H7 (cell line): ENCODE measurements at places on chromosomes 12 and 14.

GRCh38 chr12:92133795-92134637 is 11.6 kb downstream of the BTG1 start:
- DNase-seq, result no peak

- DNase-seq, result peak; percentile 63
Measured at GRCh38 chr14:104732931-104733681, 9.1 kb downstream of the ADSS1 start.

DNA sequence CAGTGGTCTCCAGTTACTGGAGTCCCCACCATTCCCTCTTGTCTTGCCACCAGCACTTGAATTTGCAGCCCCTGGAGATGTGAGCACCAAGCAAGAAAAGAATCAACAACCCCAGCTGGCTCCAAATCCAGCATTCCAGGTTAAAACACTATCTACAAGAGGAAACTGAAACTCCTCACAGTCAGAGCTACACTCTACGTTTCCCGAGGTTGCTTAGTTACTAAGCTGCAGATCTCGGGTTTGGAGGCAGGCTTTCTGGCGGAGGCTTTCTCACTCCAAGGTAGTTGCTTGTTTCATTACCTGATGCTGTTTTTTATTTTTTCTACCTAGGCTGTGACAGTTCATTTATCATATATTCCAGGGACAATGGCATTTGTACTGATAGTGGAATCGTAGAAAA is 248.1 kb downstream of the GLT1D1 start:
- DNase-seq, result no peak

GRCh38 chr14:64956697-64957406 is 14.3 kb upstream of the GPX2 start:
- DNase-seq, result no peak

- DNase-seq, result no peak
Measured at GRCh38 chr14:96532632-96533031, 30.4 kb downstream of the PAPOLA start.

DNA sequence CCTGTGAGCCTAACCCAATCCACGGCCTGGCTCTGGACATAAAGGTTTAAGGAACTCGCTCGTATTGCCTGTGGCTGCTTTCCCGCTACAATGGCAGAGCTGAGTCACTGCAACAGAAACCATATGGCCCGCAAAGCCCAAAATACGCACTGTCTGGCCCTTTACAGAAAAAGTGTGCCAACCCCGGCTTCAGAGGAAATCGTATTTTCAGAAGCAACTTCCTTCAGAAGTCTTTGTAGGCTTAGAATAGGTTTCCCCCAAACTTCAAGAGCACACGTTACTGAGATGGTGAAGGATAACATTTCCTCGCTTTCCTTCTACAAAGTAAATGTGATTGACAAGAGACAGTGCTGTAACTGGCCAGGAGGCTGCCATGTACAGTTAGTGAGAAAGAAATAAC is 34.8 kb upstream of the TESC start:
- no peak for DNase-seq

GRCh38 chr12:116508145-116509121 is 50.7 kb upstream of the MAP1LC3B2 start:
- DNase-seq, result peak; percentile 90

GRCh38 chr12:77161944-77162343 is 96.6 kb upstream of the E2F7 start:
- DNase-seq, result peak; percentile 22

GRCh38 chr12:6053541-6053940 is 70.9 kb downstream of the VWF start:
- no peak for DNase-seq

GRCh38 chr12:64205542-64205941 is 16.6 kb downstream of the KICS2 start:
- no peak for DNase-seq

- DNase-seq, result no peak
Measured at GRCh38 chr12:24191117-24191516, 241.6 kb upstream of the SOX5 start.

DNA sequence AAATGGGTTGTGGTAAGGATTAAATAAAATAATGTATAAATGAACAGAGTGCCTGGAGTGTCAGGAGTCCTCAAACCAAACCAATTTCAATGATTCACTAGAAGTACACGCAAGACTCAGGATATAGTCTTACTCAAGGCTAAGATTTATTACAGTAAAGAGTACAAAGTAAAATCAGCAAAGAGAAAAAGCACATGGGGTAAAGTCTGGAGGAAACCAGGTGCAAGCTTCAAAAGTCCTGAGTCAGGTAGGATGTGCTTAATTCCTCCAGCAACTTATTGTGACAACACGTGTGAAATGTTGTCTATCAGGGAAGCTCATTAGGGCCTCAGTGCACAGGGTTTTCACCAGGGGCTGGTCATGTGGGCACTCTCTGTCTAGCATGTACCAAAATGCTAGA is 105.8 kb upstream of the NAP1L1 start:
- DNase-seq, result no peak

DNA sequence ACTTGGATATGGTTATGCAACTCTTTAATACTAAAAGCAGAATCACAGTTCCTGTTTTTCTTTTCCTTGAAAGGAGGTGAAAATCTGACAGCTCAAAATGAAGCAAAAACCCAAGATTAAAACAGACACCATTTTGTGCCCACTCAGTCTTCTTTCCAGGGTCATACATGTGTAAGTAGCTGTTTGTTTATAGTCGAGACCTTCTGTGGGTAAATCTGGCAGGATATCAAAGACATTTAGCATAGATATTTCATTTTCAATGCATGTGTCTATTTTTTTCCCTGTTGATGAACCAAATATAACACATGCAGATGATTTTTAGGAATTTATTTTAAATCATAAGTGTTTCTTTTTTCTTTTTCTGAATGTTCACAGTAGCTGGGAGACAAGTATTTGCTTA is 398.8 kb downstream of the FOXG1 start:
- DNase-seq, result no peak

DNA sequence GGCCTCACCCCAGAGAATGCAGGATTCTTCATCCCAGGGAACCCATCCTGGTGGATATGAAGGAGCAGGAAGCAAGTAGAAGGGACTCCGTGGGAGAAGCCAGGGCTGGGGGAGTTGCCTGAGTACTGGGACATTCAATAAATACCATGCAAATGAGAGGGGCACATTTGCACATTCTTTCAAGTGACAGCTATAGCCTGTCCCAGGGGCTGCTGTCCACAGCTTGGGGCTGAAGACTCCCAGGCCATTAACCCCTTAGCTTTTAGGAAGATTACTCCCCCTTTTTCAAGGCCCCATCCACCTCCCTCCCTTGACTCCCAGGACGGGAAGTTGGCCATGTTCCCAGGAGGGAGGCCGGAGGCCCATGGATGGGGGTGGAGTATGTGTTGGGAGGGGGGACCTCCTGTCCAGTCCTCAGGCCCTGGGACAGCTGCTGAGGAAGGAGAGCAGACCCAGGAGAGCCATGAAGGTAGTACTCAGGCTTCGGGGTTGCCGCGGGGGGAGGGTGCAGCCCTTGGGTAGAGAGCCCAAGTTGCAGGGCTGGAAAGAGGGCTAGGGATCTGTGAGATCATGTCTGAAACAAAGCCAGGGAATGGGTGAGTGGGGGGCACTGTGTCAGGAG is 974 bp upstream of the TNS2 start:
- DNase-seq, result peak; percentile 79

DNA sequence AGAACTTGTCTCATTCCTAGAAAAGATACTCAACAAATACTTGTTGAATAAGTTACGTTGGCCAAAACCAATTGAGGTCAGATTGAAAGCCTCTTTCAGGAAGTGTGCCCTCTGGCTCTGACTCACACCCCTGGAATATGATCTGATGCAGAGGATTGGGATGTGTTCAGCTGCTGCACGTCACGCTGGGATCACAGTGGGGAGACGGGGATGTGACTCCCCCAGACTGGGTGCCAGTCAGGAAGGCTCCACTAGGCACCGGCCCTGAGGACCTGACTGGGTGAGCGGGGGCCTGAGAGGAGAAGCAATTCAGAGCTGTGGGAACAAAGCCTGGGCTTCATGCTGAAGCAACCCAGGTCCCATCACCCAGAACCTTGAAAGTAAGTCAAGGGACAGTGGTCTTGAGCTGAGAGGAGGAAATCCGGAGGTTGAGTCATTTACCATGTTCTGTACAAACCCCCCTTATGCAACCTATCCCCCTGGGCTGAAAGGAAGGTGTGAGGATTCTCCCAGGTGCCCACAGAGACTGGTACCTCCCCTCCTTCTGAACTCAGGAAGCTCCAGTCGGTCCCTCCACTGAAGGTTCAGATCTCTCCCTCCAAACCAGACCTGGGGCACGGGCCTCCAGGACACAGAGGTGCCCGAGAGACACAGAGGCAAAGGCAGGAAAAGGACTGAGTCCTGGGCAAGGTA is 3.9 kb downstream of the CEBPE start:
- no peak for DNase-seq

DNA sequence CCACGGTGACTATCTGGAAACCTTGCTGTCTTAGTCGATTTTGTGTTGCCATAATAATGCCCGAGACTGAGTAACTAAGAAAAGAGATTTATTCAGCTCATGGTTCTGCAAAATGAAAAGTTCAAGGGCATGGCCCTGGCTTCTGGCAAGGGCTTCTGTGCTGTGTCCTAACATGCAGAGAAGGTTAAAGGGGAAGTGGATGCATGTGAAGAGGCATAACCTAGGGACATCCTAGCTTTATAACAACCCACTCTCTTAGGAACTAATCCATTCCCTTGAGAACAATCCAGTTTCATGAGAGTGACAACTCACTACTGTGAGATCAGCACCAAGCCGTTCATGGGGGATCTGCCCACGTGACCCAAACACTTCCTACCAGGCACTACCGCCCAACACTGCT is 11.5 kb downstream of the FLVCR2 start:
- no peak for DNase-seq

GRCh38 chr12:130675121-130675520 is 41.0 kb downstream of the RIMBP2 start:
- DNase-seq, result no peak

DNA sequence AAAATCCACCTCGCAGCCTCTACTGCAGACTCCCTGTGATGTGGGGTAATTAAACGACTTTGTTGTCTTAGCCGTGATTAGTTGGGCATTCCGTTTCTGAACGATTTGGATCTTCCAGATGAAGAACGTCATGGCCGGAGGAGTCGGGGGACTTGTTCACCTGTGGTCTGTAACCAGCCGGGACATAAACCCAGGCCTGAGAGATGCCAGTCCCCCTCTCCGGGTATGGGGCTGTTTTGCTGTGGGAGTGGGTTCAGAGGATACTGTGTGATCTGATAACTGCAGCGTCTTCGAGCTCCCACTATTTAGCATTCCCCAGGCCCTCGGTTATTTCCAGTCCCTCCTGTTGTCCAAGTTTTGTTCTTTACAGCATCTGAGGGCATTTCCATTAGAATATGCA is 96.1 kb downstream of the PIWIL1 start:
- no peak for DNase-seq

- DNase-seq, result peak; percentile 31
Measured at GRCh38 chr12:105279460-105280056, 43.6 kb upstream of the APPL2 start.

DNA sequence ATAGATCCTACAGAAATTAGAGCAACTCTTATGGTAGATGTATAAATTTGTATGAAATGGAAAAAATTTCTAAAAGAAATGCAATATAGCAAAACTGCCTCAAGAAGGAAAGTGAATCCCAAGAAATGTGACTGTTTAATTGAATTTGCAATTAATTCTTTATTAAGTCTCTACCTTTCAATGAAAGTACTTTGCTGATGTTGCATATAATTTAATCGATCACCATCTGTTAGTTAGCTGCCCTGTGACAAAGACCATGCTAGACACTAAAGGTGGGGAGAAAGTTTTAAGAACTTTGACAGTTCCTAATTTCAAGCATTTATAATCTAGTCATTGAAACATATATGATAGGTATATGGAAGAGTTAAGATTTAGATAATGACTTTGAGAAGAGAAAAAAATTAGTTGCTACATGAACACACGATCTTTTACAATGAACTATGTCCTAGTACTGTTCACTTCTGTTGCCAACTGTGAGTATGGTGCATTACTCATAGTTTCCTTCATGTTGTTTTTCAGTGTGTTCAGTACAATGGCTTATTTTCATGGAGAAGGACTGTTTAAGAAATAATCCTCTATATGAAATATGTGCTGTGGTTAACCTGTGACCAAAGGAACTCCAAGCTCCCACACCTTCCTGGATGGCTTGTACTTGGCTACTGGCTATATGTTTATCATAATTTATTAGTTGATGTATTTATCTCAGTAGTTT is 128.4 kb downstream of the METTL25 start:
- DNase-seq, result no peak

DNA sequence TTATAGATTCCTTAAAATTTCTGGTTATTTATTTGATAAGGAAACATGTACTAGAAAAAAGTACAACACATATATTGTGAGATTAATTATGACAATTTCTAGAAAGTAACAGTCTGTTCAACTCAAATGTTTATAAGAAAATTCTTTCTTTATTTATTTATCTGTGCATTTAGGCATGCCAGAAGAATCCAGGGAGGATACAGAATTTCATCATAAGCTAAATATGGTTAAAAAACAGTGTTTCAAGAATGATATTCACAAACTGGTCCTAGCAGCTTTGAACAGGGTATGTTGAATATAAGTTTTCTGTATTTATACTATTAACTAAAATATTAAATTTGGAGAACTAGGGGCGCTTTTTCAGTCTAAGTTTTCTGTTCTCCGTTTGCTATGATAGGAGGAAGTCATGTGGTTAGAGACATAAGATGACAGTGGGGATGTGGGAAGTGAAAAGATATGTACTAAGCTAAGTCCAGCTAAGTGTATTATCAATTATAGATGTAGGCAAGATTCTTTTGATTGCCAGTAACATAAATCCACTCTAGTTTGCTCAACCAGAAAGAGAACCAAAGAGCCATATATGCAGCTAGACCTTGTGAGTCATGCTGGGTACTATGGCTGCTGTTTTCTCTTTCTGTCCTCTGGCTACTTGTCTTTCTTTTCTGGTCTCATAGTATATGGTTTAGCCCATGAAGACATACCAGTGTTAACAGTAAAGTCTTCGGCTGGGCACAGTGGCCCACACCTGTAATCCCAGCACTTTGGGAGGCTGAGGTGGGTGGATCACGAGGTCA is 39.0 kb downstream of the LRRK2 start:
- DNase-seq, result no peak

DNA sequence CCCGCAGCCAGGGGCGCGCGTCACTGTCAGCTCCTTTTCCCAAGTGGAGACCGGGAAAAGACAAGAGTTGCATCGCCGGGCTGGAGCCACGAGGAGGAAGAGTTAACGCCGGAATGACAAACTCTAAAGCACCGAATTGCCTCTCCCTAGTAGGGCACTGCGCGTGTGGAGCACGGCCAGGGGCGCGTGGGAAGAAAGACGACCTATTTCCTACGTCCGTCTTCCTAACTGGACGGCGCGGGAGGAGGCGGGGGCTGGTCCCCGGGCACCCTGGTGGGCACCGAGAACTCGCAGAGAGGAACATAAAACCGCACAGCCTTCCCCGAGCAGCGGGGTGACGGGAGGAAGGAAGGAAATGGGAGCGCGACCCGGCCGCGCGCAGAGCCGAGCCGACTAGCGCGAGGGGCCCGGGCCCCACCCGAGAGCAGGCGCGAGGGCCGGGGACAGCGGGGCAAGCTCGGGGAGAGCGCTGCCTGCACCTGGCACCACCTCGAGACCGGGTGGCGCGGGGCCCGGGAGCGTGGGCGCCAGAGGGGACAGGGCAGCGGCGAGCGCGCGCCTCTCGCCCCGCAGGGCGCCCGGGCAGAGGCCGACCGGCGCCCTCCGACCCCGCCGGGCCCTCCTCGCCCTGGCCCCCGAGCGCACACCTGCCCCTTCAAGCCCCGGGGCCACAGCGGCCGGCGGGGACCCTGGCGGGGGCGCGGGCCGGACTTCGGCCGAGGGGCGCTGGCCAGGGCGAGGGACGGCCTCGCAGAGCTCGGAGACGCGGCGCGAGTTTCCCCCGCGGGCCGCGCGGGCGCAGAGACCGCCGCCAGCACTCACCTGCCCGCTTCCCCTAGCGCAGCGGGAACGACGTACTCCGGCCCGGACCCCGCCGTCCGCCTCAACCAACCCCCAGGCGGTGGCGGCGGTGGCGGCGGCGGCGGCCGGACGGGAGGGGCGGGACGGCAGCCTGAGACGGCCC is at the start of gene SETD3:
TSS of gene SETD3 (minus strand) at position 954 of the 964 bp plus-strand sequence. CDS start 15,054 bp downstream, outside the sequence.
- peak; percentile 77 for DNase-seq
